ENCODE measurements at places on chromosomes 12 and 14. TPM values are rescaled to one million over a fixed set of nuclear protein-coding genes. Genes with fewer than 3 reads are reported as not detected.
A peak's percentile ranks its signal among the peaks of the same experiment; 100 is the strongest.

PTCSC3 gene
- total RNA-seq: not detected

TCL1B gene
- total RNA-seq: not detected

GNS gene
- 55.1 TPM for total RNA-seq

AMN gene
- not detected for total RNA-seq

SAMD15 gene
- total RNA-seq: 1.2 TPM

IL26 gene
- not detected for total RNA-seq

HCAR3 gene
- not detected for total RNA-seq

GRCh38 chr12:82522285-82522684, 164.0 kb downstream of the METTL25 start:
- no peak for DNase-seq

DNA sequence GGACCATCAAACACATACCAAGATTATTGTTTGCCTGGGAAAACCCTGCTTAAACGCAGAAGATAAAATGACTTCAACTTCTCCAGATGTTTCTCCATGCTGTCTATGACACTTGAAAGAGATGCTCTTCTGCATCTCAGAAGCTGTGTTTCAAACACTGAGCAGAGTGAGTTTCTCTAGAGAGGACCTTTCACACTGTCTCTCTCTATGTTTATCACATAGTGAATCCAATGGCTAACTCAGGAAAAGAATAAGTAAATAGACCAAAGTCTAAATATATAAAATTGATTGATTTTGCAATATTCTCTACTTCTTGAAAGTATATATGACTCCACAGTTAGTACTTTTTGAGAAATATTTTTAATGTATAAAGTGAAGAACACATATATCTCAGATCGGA, 325.6 kb upstream of the USP15 start:
- DNase-seq: no peak

DNA sequence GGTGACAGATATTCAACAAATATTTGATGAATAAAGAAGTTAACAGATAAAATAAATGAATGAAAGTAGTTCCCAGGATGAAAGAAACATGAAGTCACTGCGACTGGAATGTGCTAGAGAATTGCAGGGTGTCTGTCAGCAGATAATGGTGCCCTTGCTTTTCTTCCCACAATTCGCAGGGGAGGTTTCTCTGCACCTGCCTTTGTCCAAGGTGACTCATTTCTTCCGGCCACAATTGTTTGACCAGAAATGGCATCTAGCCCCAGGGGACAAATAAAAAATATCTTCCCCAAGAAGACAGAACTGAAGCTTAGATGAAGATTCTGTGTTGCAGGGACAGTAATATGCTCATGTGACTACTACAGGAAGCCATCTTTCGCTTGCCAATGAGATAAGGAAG, 316.1 kb upstream of the TBX3 start:
- peak; percentile 100 for DNase-seq

DNA sequence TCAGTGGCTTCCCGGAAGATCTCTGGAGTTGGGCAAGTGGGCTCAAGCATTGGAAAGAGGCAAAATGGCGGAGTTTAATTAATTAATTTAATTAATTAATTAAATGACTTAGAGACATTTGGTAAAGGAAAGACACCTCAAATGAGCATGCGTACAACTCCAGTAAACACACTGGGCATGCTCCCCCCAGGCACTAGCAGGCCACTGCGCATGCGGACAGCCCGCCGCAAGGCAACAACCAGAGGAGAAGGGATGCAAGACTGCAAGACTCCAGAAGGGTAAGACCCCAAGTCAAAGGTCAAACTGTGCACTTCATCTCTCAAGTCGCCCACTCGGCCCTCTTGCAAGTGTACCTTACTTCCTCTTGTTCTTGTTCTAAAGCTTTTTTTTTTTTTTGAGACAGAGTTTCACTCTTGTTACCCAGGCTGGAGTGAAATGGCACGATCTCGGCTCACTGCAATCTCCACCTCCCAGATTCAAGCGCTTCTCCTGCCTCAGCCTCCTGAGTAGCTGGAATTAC, 57.8 kb upstream of the PSMC1 start:
- DNase-seq: no peak

GRCh38 chr12:47360093-47360480, 280.3 kb upstream of the AMIGO2 start:
- no peak for DNase-seq

- no peak for DNase-seq
Observed at GRCh38 chr14:63371033-63371432, 52.3 kb upstream of the GPHB5 start.

GRCh38 chr12:132003846-132004245, 54.1 kb downstream of the EP400 start:
- DNase-seq: no peak

DNA sequence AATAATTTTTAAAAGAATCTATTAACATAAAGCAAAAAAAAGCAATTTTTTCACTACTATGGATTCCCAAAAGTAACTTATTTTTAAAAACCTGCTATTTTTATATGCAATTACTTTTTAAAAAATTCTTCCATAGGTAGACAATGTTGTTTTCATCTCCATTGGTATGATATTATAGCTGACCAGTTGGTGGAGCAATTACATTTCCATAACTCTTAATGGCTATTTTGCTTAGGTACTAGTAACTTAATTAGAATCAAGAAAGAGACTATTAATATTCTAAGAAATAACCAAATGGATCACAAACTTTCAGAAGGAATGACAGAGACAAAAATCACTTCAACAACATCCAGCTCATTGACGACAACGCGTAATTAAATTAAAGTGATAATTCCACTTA, 64.7 kb upstream of the PTCSC3 start:
- DNase-seq: peak; percentile 30

DNA sequence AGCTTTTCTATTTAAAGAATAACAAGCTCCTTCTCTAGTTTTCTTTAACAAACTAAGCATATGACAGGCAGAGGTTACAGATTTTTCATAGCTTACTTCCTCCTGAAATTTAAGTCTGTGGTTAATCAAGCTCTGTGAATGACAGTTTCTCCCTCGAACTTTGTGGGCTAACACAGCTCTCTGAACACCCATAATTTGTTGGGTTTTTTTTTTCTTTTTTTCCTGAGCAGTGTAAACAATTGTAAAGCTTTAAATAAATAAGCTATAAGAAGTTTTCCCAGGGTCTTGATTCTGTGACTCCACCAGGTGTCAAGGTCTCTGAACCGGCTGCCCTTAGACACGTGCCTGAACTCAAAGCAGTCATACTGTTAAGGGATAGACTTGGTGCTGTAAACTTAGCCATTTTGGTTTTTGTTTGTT, 128.1 kb upstream of the AMIGO2 start:
- DNase-seq: no peak

DNA sequence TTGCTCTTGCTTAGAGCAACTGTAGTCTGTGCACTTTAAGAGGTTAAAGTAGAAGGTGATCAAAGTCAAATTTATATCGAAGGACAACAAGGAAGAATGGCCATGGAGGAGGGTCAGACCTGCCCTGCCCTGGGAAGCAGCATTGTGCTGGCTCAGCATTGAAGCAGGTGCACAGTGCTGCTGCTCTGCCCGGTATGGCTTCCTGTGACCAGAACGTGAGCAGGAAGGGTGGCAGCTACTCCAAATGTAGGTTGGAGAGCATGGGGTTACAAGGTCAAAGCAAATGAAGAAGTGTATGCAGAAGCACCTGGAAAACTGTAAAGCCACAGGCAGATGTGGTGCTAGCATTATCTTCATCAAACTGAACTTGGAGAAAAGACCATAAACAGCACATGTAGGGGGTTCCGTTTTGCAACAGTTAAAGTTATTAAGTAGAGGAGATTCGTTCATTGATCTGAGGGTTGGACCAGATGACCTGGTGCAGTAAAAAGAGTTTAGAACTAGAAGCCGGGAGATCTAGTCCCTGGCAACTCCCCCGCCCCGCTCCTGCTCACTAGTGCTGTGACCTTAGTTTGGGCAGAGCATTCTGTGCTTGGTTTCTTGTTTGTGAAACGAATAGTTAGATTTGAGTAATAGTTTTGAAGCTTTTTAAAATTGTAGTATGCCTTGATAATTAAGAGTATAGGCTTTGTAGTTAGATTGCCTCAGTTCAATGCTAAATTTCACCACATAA, 84.2 kb downstream of the SCN8A start:
- DNase-seq: no peak

DNA sequence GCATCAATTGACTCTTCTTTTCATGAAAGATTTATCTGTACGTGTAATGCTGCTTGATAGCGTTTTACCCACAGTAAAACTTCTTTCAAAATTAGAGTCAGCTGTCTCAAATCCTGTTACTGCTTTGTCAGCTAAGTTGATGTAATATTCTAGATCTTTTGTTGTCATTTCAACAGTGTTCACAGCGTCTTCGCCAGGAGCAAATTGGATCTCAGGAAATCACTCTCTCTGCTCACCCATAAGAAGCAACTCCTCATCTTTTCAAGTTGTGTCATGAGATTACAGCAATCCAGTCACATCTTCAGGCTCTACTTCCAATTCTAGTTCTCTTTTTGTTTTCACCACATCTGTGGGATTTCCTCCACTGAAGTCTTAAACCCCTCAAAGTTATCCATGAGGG, 9.5 kb downstream of the PCNX1 start:
- no peak for DNase-seq

DNA sequence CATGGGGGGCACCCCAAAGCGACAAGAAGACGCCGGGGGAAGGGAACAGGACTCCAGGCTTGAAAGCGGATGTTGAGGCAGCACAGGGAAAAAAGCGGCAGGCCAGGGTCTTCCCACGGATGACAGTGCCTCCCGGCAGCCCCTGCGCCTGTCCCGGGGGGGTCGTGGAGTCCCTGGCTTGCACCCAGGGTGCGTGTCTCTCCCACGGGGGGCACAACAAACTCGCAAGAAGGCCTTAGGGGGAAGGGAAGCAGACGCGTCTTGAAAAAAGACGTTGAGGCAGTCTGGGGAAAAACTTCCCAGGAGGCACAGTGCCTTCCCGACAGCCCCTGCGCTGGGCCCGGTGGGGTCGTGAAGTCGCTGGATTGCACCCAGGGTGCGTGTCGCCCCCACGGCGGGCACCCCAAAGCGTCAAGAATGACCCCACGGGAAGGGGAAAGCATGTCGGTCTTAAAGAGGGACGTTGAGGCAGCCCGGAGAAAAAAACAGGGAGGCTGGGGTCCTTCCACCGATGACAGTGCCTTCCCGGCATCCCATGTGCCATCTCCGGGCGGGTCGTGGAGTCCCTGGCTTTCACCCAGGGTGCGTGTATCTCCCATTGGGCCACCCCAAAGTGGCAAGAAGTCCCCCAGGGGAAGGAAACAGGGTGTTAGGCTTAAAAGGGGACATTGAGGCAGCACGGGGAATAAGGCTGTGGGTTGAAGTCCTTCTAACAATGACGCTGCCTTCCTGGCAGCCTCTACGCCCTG, 159.9 kb upstream of the ALG10B start:
- DNase-seq: no peak

- DNase-seq: no peak
Observed at GRCh38 chr14:26655128-26655527, 57.3 kb upstream of the NOVA1 start.
